ENCODE measurements at places on chromosomes 5 and 9.

GRCh38 chr5:116088062-116088461, 3.2 kb downstream of the COMMD10 start:
- DNase-seq = no peak

DNA sequence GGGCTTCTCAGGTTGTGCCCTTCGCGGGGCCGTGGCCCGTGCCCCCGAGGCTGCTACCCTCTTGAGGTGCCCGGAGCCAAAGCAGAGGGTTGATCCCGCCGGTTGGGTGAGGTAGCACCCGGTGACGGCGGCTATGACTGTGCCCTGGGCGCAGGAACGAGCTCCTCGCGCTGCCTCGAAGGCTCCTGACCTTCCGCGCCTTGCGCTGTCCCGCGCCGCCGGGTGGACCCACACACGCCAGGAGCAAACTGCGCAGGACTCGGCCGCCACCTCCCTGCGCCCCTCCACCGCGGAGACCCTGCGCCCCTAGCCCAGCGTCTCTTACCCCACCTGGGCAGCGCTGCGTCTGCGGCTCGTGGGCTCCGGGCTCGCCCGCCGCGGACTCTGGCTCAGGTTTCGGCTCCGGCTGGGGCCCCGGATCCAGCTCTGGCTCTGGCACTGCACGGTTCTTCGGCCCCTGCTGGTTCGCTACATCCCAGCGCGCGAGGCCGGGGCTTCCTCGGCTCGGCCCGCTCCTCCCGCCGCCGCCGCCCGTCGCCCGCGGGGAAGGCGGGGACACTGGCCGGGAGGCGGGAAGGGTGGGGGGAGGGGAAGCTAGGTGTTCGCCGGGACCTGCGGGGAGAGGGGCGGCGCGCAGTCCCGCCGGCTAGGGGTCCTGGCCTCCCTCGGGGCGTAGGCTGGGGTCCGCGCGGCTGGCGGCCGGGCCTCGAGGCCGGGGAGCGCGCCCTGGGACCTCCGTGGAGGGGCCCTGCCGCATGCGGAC, 5.4 kb upstream of the PITX1 start:
- no peak for DNase-seq

- peak; percentile 96 for DNase-seq
Measured at GRCh38 chr9:70601000-70601951, 186.8 kb upstream of the KLF9 start.

- DNase-seq = no peak
Measured at GRCh38 chr9:120909904-120910303, 16.7 kb downstream of the TRAF1 start.

GRCh38 chr9:104795082-104795481, 31.2 kb downstream of the NIPSNAP3B start:
- DNase-seq = no peak

- DNase-seq = no peak
Measured at GRCh38 chr9:98438666-98439065, 183.2 kb upstream of the TBC1D2 start.

DNA sequence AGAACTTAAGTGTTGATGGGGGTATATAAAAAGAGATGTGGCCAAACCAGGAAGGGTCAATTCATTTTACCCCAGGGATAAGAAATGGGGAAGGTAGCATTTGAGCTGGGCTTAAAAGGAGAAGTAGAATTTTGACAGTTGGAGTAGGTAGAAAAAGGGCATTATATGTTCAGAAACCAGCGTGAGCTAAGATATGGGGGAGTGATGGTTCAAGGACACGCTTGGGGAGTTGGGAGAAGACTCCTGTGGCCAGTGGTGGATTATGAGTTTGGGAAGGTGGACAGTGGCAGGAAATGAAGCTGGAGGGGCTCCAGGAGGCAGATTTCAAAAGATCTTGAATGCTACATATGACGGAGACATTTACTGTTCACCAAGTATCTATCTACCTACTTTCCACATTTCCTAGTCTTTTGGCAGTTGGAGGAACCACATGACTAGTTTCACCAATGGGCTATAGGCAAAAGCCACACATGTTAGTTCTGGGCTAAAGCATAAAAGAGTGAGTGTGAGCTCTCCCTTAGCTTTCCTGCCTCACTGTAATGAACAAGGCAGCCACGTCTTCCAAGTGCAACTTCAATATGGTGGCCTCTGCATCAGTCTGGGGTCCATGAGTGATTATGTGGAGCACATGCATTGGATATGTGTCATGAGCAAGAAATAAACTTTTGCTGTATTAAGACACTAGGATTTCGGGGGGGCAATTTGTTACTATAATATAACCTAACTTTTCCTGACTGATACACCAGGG, 15.7 kb upstream of the GSN start:
- no peak for DNase-seq

GRCh38 chr5:41406424-41406823, 104.0 kb downstream of the PLCXD3 start:
- DNase-seq = no peak

DNA sequence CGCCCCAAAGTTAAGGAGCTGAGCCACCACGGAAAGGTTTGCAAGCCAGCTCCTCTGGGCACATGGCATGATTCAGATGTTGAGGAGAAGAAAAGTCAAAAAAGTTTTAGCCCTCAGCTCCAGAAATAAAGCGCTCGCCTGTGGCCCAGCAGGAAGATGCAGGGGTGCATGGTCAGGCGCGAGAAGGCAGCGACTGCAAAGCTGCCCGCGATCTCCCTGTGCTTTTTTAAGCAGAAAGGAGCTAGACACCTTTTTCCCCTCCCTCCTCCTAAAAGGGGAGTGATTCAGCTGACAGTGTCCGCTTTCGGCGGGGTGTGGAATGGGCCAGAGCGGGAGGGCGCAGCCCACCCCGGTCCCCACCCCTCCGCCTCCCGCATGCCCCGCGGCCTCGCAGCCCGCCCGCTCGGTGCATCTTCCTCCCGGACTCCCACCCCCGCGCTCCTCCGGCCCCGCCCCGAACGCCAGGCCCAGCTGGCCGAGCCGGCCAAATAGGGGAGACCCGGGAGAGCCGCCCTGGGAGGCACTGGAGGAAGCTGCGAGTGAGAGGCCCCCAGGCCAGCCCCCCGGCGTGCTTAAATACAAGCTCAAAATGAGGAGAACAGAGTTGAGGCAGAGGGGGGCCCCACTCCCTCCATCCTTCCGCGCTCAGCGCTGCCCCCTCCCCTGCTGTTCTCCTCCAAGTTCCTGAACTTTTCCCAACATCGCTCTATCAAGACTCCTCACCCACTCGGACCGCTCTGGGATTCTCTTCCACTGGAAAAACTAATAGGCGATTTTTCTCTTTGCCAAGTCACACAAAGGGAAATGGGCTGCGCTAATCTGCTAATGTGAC, at the start of gene ADAMTS12:
Gene ADAMTS12, minus strand, starts transcription at position 203 of the 832 bp plus-strand sequence. Its CDS starts 134 bp downstream, at position 69.
- DNase-seq = peak; percentile 74

DNA sequence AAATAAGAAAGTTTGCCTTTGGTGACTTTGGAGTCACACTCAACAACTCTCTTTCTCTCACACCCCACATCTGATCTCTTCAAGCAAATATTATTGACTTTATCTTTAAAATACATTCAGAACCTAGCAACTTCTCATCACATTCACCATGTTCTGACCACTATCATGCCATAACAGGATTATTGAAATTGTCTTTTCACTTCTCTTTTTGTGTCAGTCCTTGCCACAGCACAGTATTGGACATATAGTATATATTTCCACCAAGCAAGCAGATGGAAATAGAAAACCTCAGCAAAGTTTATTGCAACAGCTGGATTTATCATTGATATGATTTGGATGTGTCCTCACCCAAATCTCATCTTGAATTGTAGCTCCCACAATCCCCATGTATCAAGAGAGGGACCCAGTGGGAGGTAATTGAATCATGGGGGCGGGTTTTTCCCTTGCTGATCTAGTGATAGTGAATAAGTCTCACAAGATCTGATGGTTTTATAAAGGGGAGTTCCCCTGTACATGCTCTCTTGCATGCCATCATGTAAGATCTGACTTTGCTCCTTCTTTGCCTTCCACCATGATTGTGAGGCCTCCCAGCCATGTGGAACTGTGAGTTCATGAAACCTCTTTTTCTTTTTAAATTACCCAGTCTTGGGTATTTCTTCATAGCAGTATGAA, 26.9 kb upstream of the ITGA1 start:
- DNase-seq = no peak

GRCh38 chr9:78044189-78044588, 12.6 kb upstream of the GNAQ start:
- no peak for DNase-seq

DNA sequence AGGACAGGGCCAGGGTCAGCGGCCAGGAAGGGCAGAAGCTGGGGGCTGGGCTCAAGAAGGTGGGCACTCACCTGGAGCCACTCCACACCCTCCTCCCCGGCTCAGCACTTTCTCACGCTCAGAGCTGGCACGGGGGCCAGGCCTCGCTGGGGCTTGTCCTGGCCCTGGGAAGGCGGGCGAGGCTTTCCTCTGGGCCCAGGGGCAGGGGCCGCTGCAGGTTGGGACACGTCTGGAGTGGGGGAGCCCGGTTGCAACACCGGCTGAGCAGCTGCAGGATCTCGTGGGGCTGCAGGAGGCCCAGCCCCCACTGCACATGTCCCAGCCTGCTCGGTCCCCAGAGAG, 38.9 kb upstream of the EGFL7 start:
- DNase-seq = no peak

DNA sequence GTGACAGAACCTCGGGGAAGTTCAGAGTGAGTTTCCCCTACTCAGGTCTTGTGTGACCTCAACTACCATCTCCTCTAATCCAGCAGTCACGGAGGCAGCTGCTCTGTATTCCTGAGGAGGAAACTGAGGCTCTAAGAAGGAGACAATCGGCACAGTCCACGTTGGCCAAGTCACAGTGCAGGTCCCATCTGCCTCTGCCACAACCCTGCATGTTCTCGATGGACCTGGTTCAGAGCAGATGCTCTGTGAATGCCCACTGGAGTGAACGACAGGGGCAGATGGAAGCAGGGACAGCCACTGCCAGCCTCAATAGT, 722 bp upstream of the ERGIC1 start:
- no peak for DNase-seq

DNA sequence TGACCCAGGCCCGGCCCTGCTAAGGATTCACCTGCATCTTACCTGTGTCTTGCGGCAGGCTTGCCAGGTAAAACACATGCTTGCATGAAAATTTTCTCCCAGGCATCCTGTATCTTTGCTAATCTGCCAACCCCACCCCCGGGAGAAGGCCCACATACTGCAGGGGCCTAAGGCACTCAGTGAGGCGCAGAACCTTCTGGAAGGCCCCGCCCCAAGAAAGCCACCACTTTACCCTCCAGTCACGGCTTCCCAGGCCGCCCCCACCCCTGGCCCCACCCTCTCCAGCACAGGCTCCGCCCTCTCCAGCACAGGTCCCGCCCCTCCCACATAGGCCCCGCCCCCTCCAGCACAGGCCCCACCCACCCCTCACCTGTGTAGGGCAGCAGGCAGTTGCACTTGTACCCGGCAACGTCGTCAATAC, 29.8 kb upstream of the SEC16A start:
- no peak for DNase-seq

DNA sequence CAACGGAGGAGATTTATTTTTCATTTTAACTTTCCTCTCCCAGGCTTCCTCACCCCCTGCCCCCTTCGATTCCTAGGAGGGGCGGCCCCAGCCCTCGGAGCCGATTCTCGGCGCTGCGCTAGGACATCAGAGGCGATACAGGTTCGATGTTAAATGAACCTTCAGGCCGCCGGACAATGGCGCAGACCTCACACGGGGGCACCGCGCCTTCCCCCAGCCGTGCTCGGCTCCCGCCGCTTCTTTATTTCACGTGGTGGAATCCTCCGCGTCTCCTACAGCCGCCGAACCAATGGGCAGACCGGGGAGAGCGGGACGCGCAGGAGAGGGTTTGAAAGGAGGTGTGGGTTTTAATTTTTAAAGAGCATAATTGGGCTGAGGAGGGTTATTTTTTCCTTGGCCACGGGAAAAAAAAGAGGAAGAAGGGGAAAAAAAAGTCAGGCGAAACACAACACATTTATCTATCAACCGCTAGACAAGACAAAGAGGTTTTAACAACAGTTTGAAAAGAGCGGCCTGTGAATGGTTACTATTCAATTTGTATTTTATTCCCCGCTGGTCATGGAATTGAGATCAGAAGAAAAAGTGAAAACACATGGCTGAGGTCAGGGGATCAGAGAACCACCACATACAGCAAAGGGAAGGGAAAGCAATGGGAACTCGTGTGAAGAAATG, 126.8 kb downstream of the TMEM174 start:
- DNase-seq = peak; percentile 51

DNA sequence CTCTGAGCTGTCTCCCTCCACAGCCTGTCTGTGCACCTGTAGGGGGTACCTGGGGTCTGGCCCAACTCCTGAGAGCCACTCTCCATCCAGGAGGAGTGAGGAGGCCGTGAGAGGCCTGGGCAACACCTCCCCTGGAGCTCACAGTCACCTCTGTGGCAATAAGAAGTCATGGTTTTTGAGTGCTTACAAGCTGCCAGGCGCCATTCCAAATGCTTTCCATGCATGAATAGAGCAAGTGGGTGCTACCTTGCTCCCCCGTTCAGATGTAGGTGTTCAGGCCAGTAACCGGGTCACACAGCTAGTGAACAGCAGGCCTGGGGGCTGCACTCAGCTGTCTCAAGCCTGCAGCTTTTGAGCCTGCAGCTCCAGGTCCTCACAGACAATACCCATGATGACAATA, 30.6 kb downstream of the CORO2A start:
- DNase-seq = no peak
